ENCODE measurements at places on chromosomes 16 and 17.
A peak's percentile ranks its signal among the peaks of the same experiment; 100 is the strongest.

DNA sequence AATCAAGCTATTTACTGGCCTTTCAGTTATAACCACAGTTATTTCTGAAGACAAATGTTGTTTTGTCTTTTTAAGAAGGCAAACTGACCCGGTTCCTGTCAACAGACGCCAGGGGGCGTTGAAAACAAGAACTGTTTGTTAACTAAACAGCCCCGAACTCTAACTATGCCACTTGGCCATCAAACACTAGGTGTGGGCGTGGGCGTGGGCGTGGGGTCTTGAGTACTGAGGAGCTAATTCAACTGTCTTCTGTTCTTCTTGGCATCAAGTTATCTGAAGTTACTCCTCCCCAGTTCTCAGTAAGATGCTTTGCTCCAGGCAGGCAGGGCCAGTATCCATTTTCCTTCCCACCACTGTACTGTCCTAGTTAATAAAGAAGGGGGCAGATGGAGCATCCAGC is 63.3 kb upstream of the MTMR4 start:
- no peaks in the 10 kb centered on the region for H3K36me3 ChIP-seq
- DNase-seq: peak; percentile 48
- no peak overlapping the region for H3K27ac ChIP-seq
- peaks cover 19% of the 10 kb centered on the region for H3K27me3 ChIP-seq

DNA sequence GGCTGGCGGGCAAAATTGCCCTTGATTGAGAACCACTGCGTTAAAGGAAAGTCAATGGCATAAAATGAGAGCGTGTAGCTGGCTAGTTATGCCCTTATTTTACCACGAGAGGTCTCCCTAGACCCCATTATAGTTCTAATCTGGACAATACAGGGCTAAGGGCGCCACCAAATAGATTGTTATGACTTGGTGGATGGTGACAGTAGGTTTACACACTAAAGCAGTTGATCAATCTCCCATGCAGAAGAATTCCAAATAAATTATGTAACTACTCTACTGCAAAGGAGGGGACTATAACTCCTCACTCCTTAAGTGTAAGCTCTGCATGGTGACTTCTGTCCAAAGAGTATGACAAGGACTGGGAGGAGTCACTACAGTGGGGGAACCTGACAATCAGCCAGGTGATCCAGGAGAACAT is 20.4 kb upstream of the YPEL2 start:
- H3K27me3 ChIP-seq: no peaks in the 10 kb centered on the region
- peak; percentile 48 for DNase-seq
- H3K4me1 ChIP-seq: no peaks in the 10 kb centered on the region
- no peak overlapping the region for H3K4me3 ChIP-seq

DNA sequence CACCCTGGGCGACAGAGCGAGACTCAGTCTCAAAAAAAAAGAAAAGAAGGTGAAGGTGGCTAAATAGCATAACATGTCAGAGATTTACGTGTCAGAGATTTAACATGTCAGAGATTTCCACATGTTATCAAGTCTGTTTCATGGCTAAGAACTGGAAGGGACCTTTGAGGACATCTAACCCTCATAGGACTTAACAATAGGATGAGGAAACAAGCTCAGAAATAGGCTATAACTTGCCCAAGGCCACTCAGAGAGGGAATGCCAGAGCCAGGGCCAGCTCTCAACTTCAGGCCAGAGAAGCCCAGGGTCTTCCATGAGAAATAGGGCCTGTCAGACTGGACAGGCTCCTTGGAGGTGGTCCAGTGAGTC is 26.8 kb upstream of the ZNF629 start:
- H3K27ac ChIP-seq: peak overlapping the region; percentile 85
- H3K4me3 ChIP-seq: peak overlapping the region; percentile 55
- DNase-seq: no peak
- H3K4me1 ChIP-seq: peaks cover 16% of the 10 kb centered on the region
- no peaks in the 10 kb centered on the region for H3K36me3 ChIP-seq

GRCh38 chr16:69820926-69821541 is 58.9 kb downstream of the WWP2 start:
- no peaks in the 10 kb centered on the region for H3K27me3 ChIP-seq
- H3K4me3 ChIP-seq: no peak overlapping the region
- peaks cover 4% of the 10 kb centered on the region for H3K36me3 ChIP-seq
- no peaks in the 10 kb centered on the region for H3K4me1 ChIP-seq
- no peak overlapping the region for H3K27ac ChIP-seq

- no peak overlapping the region for H3K27ac ChIP-seq
- H3K27me3 ChIP-seq: no peaks in the 10 kb centered on the region
- H3K4me1 ChIP-seq: peaks cover 12% of the 10 kb centered on the region
- peaks cover 72% of the 10 kb centered on the region for H3K36me3 ChIP-seq
- no peak for DNase-seq
- H3K4me3 ChIP-seq: no peak overlapping the region
Observed at GRCh38 chr17:81898029-81898866, 3.8 kb upstream of the NPB start.

- H3K4me3 ChIP-seq: no peak overlapping the region
- H3K36me3 ChIP-seq: no peaks in the 10 kb centered on the region
- DNase-seq: no peak
Observed at GRCh38 chr16:58658796-58659211, 25.8 kb downstream of the SLC38A7 start.

- no peaks in the 10 kb centered on the region for H3K36me3 ChIP-seq
- no peak overlapping the region for H3K4me3 ChIP-seq
- H3K4me1 ChIP-seq: no peaks in the 10 kb centered on the region
- no peak overlapping the region for H3K27ac ChIP-seq
- no peaks in the 10 kb centered on the region for H3K27me3 ChIP-seq
Observed at GRCh38 chr17:71846561-71847110, 274.2 kb upstream of the SOX9 start.

DNA sequence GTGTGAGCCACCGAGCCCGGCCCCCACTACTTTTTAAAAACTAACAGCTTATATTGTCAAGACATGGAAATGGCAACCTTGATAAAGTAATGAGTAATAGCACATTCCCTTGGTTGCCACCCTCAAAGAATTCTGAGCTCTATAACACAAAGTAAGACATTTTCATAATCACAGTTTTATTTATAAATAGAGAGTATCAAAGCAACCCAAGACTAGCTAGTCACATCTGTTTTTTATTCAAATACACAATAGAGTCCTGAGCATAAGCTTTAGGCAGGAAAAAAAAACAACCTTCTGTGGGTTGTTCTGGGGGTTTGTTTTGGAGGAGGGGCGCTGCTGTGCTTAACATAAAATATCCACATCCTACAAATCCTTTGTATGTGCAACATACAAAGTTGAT is 68.7 kb downstream of the CEP95 start:
- no peak overlapping the region for H3K27ac ChIP-seq
- no peak for DNase-seq
- no peaks in the 10 kb centered on the region for H3K4me1 ChIP-seq
- H3K4me3 ChIP-seq: no peak overlapping the region
- H3K27me3 ChIP-seq: no peaks in the 10 kb centered on the region
